ENCODE measurements at places on chromosomes 5 and 9.

- no peak for DNase-seq
Measured at GRCh38 chr5:81754621-81755020, 3.7 kb upstream of the SSBP2 start.

- DNase-seq = no peak
Measured at GRCh38 chr5:89105836-89106235, 222.9 kb upstream of the MEF2C start.

- no peak for DNase-seq
Measured at GRCh38 chr9:118701985-118702384, 667.2 kb downstream of the BRINP1 start.

DNA sequence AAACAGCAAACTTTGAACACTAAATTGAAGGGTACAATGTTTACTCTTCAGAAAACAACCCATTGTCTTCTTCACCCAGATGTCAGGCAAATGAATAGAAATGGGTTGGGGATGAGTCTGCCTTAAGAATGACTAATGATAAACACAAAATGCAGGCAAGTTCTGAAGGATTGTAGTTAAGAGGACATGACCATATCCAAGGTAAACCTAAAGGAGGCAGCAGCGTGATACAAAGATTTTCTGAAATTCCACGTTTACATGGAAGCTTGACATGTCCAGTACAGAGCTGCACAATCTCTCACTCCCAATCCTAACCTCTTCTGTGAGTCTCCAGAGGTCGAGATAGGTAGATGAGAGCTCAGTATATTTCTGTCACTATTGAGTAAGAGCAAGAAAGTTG is 1263.2 kb upstream of the CDH6 start:
- DNase-seq = no peak

GRCh38 chr5:58198330-58198729 is 261.6 kb downstream of the PLK2 start:
- DNase-seq = no peak

GRCh38 chr9:87181670-87182069 is 234.4 kb upstream of the GAS1 start:
- DNase-seq = no peak

Data from skeletal muscle cell (primary cell).